Sciatic nerve (tissue), 2 donors: ENCODE measurements at places on chromosomes 7 and 10.

DNA sequence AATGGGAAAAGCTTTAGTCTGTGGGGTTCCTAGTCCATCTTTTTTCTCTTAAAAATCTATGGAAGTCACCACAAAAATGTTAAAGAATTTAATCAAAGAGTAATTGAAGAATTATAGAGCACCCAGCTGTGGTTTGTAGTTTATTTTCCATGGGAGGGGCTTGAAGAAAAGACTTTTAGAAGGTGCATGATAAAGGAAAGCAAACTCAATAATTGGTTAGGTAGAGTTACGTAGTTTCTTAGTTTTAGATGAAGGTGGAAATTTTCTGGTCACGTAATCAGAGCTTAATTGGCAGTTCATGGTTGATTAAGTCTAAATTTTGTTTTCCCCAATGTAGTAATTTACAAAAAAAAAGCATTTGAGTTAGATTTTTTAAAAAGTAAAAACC, 724 bp downstream of the ZNF107 start:
- DNase-seq = no peak

- no peak for DNase-seq
These were observed 269.6 kb downstream of the ELFN1 start for GRCh38 chr7:1939434-1940401.

- no peak for DNase-seq
These were observed 39.9 kb upstream of the SMNDC1 start for GRCh38 chr10:110344622-110345021.

DNA sequence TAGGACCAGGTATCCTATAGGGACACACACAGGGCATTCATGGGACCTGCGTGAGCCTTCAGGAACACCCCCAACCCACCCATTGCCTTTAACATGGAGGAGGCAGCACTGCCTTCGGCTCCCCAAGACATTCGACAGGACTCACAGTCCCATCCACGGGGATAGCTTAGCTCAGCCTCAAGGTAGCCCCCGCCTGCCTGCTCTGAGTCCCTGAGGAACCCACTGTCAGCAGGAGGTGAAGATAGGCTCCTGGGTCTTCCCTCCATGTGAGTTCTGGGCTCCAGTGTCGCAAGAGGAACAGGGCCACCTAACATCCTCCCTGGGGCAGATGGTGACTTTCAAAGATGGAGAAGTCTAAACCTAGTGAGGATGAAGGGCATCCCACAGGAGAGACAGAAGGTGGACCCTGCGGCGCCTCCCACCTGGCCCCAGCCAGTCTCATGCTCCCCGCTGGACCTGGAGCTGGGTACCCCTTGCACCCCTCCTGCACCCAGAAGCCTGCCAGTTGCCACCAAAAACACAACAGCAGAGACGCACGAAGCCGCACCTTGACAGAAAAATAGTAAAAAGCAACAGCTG, 4.9 kb upstream of the ADIRF start:
- peak; percentile 48 for DNase-seq

DNA sequence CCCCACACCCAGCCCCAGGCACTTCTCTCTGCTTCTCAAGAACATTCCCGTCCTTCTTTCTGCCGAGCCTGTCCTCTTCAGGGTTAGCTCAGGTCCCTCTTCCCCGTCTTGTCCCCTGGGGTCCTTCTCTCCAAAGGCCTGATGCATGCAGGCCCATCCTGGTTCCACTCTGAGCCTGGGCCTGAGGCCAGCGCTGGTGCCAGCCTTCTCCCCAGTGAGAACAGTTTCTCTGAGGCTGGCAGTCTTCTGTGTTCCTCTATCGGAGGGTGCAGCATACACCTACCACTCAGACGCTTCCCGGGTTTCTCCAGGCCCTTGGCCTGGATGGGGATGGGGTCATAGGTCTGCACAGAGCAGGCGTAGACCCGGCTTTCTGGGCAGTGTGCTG, 14.6 kb downstream of the AP5Z1 start:
- DNase-seq = no peak

DNA sequence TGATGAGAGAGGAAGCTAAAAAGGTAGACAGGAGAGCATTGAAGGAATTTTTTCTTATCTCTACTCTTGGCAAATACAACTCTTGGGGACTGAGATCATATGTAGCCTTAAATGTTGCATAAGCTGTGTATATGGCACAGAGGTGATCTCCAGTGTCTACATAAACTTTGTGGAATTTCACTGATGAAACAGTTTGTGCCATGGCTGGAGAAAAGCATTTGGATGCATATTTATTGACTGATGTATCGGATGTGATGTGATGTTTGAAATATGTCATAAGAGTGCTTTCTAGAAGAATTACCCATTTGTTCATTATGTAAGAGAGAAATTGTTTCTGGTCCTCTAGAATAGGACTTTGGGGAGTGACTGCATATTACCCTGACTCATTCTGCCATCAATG, 244.9 kb upstream of the LRRTM3 start:
- no peak for DNase-seq

- DNase-seq = no peak
These were observed 100.8 kb downstream of the DNAJB6 start for GRCh38 chr7:157437519-157438061.

DNA sequence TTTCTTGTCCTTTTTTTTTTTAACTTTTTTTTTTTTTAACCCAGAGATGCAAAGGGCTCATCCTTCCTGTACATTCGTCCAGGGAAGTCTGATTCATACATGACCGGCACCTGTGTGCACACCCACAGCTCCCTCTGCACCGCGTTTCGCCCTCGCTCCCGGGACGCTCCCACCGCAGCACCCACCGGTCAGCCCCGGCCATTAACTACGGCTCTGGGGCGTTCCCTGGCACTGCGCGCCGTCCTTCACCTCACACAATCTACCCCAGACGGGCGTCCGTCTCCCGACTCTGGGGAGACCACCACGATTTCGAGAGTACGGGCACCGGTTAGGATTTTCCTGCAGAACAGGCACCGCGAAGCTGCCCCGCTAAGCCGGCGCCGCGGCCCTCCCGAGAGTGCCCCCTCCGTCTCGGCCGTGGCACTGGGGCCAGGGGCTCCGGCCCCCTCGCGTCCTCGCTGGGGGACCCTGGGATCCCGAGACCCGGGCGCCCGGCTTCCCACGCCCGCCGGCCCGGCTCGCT, 452 bp downstream of the ATE1 start:
- peak; percentile 75 for DNase-seq
